K562 (cell line): ENCODE measurements at places on chromosomes 13 and 19. TPM values are rescaled to one million over a fixed set of nuclear protein-coding genes. Genes with fewer than 3 reads are reported as not detected.

SHISA2 gene
- total RNA-seq, result not detected in 2 replicates

SRRM5 gene
- total RNA-seq, result 0.11 and 0.18 TPM in 2 replicates

KCNN1 gene
- 4.7 and 6.2 TPM in 2 replicates for total RNA-seq

CRX gene
- not detected in 2 replicates for total RNA-seq

SELENOV gene
- 0.09 and 0.20 TPM in 2 replicates for total RNA-seq

ZNF554 gene
- total RNA-seq, result 1.3 and 1.8 TPM in 2 replicates

ZNF260 gene
- total RNA-seq, result 5.8 and 7.3 TPM in 2 replicates

PSG7 gene
- total RNA-seq, result not detected in 2 replicates

GJB6 gene
- not detected in 2 replicates for total RNA-seq

ZNF442 gene
- total RNA-seq, result 3.4 and 4.1 TPM in 2 replicates

PRRG2 gene
- 1.1 TPM in 2 replicates for total RNA-seq

BST2 gene
- 158 and 163 TPM in 2 replicates for total RNA-seq

CYP2A7 gene
- 0.22 TPM in 1 of 2 replicates, not detected in the other for total RNA-seq

NALCN gene
- not detected in 2 replicates for total RNA-seq

PSPN gene
- total RNA-seq, result 1.1 TPM in 2 replicates

GRIN2D gene
- 24.7 and 31.5 TPM in 2 replicates for total RNA-seq

RPL13A gene
- 3,484 and 3,598 TPM in 2 replicates for total RNA-seq

PSG1 gene
- total RNA-seq, result not detected in 2 replicates
